Cardiac muscle cell (in vitro differentiated cells and primary cell): ENCODE measurements at places on chromosomes 7 and 10. TPM values are rescaled to one million over a fixed set of nuclear protein-coding genes. Genes with fewer than 3 reads are reported as not detected.

- no peak overlapping the region for H3K27ac ChIP-seq
- no peak for DNase-seq
- H3K27me3 ChIP-seq: peaks cover 3% of the 10 kb centered on the region
- no peaks in the 10 kb centered on the region for H3K4me1 ChIP-seq
- H3K4me3 ChIP-seq: no peak overlapping the region
These were observed 13.2 kb upstream of the AOC1 start for GRCh38 chr7:150838965-150839650.

DNA sequence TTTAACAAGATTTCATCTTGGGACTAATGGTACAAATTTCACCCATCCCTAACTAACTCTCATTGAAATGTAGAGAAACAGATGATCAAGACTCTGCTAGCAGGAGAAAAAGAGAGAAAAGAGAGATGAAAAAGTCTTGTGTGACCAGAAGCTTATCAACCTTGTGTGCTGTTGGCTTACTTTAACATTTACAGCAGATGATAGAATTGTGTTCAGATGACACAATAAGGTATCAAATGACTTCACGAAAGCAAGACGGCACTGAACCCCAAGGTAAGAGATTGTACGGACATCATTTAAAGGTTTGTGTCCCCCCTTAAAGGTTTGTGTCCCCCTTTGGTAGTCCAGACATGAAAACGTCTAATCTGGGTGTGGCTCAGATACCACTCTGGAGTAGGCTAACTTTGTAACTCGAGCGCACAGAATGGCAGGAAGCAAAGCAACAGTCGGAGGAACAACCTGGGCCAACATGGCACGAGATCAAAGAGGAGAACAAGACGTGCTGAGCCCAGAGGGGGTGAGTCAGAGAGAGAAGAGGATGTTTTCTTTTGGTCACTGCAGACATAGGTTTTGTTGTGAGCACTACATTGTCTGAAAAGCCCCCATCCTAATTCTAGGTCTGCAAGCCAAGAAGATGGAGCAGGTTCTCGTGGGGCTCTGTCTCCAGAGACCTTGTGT, 10.4 kb upstream of the LMBR1 start:
- H3K27me3 ChIP-seq: no peaks in the 10 kb centered on the region
- no peak overlapping the region for H3K27ac ChIP-seq
- no peak overlapping the region for H3K4me3 ChIP-seq
- H3K4me1 ChIP-seq: no peaks in the 10 kb centered on the region
- no peak for DNase-seq

DNA sequence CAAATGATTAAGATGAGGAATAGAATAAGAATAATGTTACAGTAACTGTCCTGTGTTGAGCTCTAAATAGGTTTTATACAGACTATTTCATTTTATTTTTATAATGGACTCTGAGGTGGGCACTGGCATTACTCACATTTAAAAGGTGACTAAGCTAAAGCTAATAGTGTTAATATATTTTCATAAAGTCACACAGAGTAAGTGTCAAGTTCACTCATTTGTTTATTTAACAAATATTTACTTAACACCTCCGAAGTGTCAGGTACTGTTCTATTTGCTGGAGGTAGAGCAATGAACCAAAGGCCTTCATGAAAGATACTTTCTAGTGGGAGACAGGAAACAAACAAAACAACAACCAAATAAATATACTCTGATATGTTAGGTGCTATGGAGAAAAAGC, 44.0 kb downstream of the ASB4 start:
- no peaks in the 10 kb centered on the region for H3K36me3 ChIP-seq
- H3K4me3 ChIP-seq: no peak overlapping the region
- H3K27ac ChIP-seq: no peak overlapping the region
- DNase-seq: no peak

DNA sequence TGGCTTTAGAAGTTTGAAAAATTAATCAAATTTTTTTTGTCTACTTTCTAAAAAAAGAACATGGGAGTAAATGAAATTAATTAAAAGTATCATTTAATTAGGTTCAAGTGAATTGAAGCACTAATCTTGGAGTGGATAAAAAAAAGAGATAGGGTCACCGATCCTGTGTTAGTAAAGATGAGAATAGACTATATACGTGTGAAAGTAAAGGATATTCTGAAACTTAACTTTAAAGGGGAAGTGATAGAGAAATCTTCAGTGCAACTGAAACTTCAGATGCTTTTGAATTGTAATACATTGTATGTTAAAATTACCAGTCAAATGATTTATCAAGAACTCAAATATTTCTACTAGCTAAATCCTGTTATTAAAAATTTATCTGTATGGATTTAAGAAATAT, 4.8 kb downstream of the NHLRC2 start:
- no peak for DNase-seq
- no peaks in the 10 kb centered on the region for H3K27me3 ChIP-seq
- no peak overlapping the region for H3K4me3 ChIP-seq
- H3K36me3 ChIP-seq: peaks cover 29% of the 10 kb centered on the region
- H3K4me1 ChIP-seq: peaks cover 17% of the 10 kb centered on the region

DNA sequence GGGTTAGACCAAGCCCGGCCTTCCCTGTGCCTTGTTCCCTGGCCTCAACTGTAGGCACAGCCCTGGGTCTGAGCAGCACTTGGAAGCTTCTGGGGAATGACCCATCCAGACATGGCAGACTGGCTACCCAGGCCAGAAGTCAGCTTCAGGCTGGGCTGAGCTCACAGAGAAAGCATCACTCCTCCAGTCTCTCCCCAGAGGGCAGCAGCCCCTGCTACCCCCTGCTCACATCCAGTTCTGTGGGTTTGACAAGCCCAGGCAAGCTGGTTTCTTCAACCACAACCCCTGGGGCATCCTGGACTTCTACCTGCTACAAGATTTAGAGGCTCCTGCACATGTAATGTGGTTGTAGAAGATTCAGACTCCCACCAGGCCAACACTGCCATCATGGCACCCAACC, 9.0 kb downstream of the C10orf71 start:
- no peak overlapping the region for H3K27ac ChIP-seq
- H3K27me3 ChIP-seq: no peaks in the 10 kb centered on the region
- H3K4me3 ChIP-seq: no peak overlapping the region
- H3K4me1 ChIP-seq: peaks cover 21% of the 10 kb centered on the region

DNA sequence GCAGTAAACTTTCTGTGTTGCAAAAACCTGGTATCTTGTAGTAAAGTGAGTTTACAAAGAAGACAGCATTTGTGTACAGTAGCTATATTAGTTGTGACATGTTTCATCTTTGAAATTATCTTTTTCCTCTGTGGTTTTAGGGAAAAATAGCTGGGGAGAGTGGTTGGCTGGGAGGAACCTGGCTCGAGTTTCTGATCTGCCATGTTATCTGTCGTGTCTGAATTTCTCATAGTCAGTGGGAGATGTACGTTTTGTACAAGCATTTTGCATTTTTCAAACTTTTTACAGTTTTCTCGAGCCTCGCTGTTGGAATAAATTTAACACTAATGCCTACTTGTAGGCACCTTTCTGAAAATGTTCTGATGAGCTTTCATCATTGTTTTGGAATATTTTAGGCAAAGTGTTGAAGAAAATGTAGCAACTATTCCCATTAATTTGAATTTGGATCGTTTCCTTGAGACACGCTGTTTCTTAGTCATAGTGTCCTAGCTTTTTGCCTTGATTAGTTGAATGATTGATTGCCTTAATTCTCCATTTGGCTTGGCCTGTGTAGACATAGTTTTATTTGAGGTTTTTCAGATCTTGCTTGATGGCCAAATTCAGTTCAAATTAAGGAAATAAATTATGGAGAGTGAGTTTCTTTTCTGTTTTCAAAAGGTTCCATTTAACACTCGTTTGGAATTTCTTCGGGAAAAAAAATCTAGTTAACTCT, 65.1 kb downstream of the CAMK1D start:
- no peak overlapping the region for H3K27ac ChIP-seq
- H3K4me3 ChIP-seq: no peak overlapping the region
- no peak for DNase-seq
- no peaks in the 10 kb centered on the region for H3K36me3 ChIP-seq
- no peaks in the 10 kb centered on the region for H3K4me1 ChIP-seq

- no peaks in the 10 kb centered on the region for H3K36me3 ChIP-seq
- DNase-seq: no peak
- no peaks in the 10 kb centered on the region for H3K27me3 ChIP-seq
- H3K4me1 ChIP-seq: no peaks in the 10 kb centered on the region
- H3K4me3 ChIP-seq: no peak overlapping the region
- H3K27ac ChIP-seq: no peak overlapping the region
These were observed 164.6 kb upstream of the GRM3 start for GRCh38 chr7:86479144-86479543.

DNA sequence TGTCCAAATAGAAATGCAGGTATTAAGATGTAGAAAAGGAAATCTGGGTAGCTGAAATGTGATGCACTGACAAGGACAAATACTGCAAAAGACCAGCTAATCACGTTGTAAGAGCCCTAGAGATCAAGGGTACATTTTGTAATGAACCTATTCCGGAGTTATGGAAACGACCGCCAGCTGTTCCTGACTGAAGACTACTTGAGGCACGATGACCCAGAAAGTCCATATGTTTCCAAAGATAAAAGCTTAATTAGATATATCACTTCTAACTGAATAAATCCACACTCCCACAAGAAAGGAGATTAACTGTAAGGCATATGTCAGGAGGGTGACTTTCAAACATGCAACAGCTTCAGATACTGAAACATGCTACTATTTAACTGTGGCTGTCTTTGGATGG, 253.5 kb downstream of the NSUN6 start:
- peaks cover 20% of the 10 kb centered on the region for H3K4me1 ChIP-seq
- no peaks in the 10 kb centered on the region for H3K27me3 ChIP-seq

DNA sequence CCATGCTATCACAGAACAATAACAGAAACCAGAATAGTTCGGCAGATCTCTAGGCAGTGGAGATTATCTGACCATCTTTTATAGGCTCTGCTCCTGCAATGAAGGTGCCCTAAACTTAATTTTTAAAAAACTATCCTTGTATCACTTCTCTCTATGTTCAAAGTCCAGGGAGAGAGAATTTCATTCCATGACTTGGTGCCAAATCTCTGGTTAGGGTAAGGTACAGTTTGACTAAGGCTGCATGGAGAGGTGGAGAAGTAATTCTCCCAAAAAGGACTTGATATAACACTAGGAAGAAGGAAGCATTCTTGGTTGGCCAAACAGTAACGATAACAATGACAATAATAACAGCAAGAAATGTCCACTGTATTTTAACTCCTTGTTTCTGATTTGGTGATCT, 40.0 kb downstream of the DNAJB9 start:
- H3K4me1 ChIP-seq: peaks cover 5% of the 10 kb centered on the region
- no peak overlapping the region for H3K27ac ChIP-seq
- DNase-seq: no peak

DNA sequence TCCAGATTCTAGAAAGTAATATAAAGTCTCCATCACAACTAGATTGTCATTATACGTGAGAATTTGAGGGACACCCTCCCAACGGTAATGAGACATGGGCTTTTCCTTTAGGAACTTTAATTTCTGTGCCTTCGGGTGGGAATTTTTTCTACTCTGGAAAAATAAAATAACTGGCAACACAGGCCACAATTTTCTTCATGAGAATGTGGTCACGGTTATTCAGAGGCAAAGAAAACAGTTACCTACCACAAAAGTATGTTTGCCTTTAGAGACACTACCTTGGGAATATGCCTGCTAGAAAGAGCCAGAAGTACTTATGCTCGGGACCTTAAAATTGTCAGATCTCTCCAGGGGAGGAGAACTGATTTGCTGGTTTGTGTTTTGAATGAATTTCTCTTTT, 99.4 kb downstream of the ITGA8 start:
- no peak overlapping the region for H3K27ac ChIP-seq
- H3K4me1 ChIP-seq: no peaks in the 10 kb centered on the region
- no peak for DNase-seq
- no peaks in the 10 kb centered on the region for H3K36me3 ChIP-seq
- no peaks in the 10 kb centered on the region for H3K27me3 ChIP-seq

DNA sequence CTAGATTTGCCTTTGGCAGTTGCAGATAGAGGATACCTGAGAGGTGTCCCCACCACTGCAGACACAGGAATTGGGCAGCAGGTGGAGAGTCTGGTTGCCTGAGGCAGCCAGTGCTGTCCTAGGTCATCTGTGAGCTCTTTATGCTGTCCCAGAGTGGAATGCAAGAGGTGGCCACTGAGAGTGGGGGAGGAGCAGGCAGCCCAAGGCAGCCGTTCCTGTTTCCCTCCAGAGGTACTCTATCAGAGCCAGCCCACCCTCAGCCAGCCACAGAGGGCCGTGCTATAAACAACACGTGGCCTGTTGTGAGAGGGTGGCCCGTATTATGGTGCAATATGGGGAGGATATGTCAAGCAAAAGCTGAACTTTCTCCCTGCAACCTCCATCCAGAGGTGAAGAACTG, 8.5 kb downstream of the LRRC18 start:
- H3K4me1 ChIP-seq: no peaks in the 10 kb centered on the region
- H3K36me3 ChIP-seq: no peaks in the 10 kb centered on the region
- no peaks in the 10 kb centered on the region for H3K27me3 ChIP-seq
- peak; percentile 36 for DNase-seq

- H3K4me1 ChIP-seq: peaks cover 25% of the 10 kb centered on the region
- no peaks in the 10 kb centered on the region for H3K27me3 ChIP-seq
- H3K4me3 ChIP-seq: no peak overlapping the region
These were observed 55.0 kb downstream of the CCNY start for GRCh38 chr10:35391153-35391953.

GRCh38 chr10:90675621-90676020, 182.2 kb downstream of the HTR7 start:
- no peak for DNase-seq
- H3K27ac ChIP-seq: no peak overlapping the region

DNA sequence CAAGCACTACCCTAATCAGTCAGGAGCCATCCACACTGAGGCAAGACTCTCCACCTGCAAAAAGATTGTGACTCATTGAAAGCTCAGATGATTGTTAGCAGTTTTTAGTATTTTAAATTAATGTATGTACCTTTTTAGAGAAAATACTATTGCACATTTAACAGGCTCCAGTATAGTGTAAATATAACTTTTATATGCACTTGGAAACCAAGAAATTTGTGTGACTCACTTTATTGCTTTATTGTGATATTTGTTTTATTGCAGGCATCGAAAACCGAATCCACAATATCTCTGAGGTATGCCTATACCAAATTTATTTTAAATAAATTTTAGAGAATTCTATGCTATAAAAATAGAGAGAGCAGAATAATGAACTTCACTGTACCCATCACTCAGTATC, 122.0 kb downstream of the TEX36 start:
- no peak overlapping the region for H3K4me3 ChIP-seq
- H3K36me3 ChIP-seq: no peaks in the 10 kb centered on the region
- no peaks in the 10 kb centered on the region for H3K4me1 ChIP-seq
- DNase-seq: no peak
- no peaks in the 10 kb centered on the region for H3K27me3 ChIP-seq

ZNF273 gene
- polyA plus RNA-seq: 6.6 and 6.8 TPM in 2 replicates

LUC7L2 gene
- 87.8 and 109 TPM in 2 replicates for polyA plus RNA-seq

FBXL13 gene
- 2.1 and 3.4 TPM in 2 replicates for polyA plus RNA-seq

VPS37D gene
- polyA plus RNA-seq: 14.6 and 19.8 TPM in 2 replicates

ARHGEF5 gene
- 1.00 and 1.2 TPM in 2 replicates for polyA plus RNA-seq

INSYN2A gene
- 0.41 and 0.60 TPM in 2 replicates for polyA plus RNA-seq

TPST1 gene
- 23.7 and 24.8 TPM in 2 replicates for polyA plus RNA-seq
